Small intestine (tissue), 16 donors: ENCODE measurements at places on chromosomes 3 and 15.
A peak's percentile ranks its signal among the peaks of the same experiment; 100 is the strongest.

- DNase-seq, result no peak
Measured at GRCh38 chr15:28169366-28169765, 70.3 kb upstream of the OCA2 start.

- peak; percentile 84 for DNase-seq
Measured at GRCh38 chr15:50876989-50877360, 31.5 kb upstream of the AP4E1 start.

DNA sequence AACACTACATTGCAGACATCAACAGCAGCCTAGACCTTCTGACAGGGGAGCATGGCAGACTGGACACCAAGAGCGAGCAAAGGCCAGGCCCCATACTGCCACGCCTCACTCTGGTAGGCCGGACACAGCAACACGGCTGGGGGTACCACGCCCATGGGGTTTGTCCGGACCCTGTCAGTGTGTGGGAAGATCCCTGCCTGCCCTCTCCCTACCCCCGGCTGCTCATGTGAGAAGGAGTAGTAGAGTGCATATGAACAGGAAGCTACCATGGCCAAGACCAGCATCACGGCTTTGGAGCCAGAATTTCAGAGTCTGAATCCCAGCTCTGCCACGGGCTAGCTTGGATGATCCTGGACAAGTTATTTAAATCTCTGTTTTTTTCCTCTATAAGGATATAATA is 27.9 kb downstream of the ALDH1L1 start:
- DNase-seq, result no peak

GRCh38 chr3:195040094-195040493 is 230.9 kb downstream of the XXYLT1 start:
- DNase-seq, result no peak

DNA sequence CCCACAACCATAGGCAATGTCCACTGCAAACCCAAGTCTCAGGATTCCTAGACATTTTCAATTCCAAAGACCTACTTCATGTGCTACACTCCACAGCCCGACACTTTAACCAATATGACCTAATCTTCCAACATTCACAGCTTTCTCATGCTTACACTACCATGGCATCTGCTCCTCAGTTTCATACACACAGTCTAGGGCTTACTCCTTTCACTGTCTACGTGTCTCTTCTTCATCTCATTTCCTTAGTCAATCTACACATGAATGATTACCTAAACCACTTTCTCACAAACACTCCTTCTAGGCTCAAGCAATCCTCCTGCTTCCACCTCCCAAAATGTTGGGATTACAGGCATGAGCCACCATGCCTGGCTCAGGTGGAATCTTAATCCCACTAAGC is 106.3 kb downstream of the STAG1 start:
- DNase-seq, result no peak

DNA sequence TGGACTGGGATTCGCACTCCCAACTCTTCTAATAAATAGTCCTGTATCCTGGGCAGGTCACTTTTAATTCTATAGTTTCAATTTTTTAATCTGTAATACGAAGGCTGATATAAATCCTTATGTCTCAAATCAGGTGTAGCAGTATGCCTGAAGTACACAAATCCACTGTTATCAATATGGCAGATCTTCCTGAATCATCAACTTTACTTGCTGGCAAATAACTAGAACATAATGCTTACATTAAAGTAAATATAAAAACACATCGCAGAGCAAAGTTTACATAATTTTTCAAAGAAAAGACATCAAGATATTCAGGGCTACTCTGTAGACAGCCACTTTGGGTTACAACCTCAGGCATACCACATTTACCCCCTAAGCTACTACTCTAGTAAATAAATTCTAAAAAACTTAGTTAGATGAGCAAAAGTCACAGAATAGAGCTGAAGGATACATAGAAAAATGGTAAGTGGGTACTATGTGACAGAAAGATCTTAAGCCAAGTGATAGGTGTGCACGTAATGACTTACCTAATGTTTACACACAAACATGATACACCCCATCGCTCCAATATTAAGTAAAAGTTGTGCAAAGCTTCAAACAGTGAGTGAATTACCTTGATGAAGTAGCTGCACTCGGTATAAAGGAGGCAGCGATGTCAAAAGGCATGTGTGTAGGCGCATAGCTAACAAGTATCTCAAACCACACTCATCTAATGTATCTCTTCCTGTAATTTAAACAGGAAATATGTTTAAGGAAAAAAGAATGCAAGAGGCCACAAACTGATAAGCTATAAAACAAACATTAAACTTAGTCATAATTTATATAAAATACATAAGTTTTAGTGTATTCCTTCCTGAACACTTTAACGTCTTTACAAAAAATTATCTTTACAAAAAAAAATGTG is 127.9 kb downstream of the DMXL2 start:
- DNase-seq, result no peak

DNA sequence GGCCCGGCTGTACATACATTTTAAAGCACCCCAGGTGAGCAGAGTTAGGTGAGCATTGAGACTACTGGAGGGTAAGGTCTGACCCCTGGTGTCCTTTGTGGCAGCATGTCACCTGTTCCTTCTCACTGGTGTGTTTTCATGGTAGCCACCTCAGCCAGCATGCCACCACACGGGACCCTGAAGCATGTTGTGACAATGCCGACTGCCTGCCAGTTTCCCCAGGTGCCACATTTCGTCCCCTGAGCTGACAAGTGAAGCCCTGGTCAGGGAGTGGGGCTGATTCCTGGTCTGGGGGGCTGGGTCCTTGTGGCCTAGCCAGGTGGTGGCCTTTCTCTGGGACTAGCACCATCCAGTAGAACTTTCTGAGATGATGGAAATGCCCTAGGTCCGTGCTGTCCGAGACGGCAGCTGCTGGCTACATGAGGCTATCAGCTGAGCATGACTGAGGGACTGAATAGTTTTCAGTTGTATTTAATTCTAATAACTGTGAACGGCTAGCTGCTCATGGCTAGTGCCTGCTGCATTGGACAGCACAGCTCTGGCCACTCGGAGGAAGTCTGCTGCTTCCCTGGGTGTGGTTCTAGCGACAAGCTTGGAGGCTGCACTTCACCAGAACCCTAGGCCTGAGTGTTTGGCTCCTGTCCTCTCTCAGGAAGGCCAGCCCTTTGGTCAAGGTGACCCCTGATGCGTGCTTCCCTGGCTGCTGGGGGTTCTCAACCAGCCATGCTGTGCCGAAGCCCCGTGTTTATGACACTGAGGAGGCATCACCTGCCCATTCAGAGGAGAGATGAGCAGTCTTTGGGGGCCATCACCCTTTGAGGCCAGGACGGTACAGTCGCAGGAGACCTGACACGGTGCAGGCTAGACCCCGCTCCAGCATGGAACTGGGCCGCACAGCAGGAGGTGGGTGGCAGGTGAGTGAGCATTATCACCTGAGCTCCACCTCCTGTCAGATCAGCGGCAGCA is 3.9 kb downstream of the C3orf22 start:
- DNase-seq, result no peak

- DNase-seq, result no peak
Measured at GRCh38 chr15:53128652-53129051, 338.5 kb upstream of the ONECUT1 start.

DNA sequence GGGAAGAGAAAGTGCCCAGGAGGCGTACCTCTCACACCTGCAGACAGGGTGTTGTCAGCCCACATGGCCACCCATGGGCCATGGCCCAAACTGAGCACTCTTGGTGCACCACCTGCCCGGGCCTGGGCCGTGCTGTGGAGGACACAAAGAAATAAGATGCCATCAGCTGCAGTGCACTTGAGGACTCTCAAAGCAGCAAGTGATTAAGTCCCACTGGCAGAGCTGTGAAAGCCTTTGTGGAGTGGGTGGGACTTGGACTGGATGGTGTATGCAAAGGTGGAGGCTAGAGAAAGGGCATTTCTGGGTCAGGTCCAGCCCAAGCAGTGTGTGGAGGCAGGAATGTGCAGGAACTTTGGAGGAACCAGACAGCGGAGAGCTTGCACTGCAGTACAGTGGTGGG is 122.3 kb downstream of the MEGF11 start:
- DNase-seq, result no peak
